ENCODE measurements at places on chromosomes 2 and 18. TPM values are rescaled to one million over a fixed set of nuclear protein-coding genes. Genes with fewer than 3 reads are reported as not detected.

DNA sequence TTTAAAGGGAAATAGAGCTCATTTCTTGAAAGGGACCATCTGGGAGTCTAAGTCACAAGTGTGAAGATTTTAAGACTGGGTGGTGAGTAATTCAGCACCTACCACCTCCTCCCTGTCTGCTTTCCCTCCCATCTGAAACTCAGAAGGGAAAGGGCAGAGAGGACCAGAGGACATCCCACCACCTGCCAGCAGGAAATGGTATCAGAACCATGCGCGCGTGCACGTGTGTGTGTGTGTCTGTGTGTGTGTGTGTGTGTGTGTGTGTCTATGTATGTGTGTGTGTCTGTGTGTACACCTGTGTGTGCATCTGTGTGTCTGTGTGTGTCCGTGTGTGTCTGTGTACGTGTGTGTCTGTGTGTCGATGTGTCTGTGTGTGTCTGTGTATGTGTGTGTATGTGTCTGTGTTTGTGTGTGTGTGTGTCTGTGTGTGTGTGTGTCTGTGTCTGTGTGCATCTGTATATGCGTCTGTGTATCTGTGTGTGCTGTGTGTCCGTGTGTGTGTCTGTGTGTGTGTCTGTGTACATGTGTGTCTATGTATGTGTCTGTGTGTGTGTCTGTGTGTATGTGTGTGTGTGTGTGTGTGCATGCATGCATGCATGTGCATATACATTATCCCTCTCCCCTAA lies 76.8 kb downstream of the ZFP36L2 start:
- DNase-seq, result no peak

Gene NOSTRIN
- 18.3 TPM for total RNA-seq

- DNase-seq, result no peak
These were observed 131.5 kb downstream of the SMAD7 start for GRCh38 chr18:48819276-48819675.

Gene GALR1
- total RNA-seq, result 0.28 TPM

Gene NT5DC4
- total RNA-seq, result not detected

GRCh38 chr18:50473881-50474280 lies 86.0 kb upstream of the MAPK4 start:
- no peak for DNase-seq

- DNase-seq, result no peak
These were observed 476.4 kb upstream of the CHST9 start for GRCh38 chr18:27661320-27662018.

Gene STARD6
- total RNA-seq, result not detected

Data from thoracic aorta (tissue), 2 donors.